ENCODE measurements at places on chromosomes 7 and 10.

DNA sequence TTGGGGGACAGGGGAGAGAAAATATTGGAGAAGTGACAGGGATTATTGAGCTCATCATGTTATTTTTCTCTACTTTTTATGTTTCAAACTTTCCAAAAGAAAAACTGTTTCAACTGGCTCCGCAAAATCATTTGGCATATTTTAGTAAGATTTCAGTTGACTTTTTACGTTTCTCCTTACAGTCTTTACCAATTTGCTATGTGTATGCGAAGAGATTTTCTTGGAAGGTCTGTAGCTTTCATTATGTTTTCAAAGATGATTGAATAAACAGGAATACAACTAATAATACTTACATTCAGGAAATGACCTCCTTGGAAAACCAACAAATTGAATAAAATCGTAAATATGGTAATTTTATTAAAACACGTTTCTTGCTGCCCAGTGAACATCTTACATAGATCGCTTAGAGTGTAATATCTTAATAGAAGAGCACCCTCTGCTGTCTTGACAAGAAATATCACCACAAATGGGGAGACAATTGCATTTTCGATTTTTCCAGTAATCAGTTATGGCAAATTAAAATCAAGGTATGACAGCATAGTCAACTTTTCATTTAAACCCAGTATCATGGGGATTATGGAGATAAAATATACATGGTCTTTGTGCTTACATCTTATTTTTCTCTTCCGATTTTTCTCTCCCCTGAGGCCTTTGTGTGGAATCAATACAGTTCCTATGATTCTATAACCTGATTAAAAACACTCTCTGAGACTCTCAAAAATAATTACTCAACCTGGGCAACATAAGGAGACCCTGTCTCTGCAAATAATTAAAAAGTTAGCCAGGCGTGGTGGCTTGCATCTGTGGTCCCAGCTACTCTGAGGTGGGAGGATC is 43.1 kb downstream of the MBL2 start:
- DNase-seq: no peak

- no peak for DNase-seq
Measured at GRCh38 chr10:47368431-47369180, 15.5 kb downstream of the ZNF488 start.

GRCh38 chr10:124008681-124009080 is 84.7 kb downstream of the CHST15 start:
- DNase-seq: no peak

GRCh38 chr10:73920089-73920488 is 9.2 kb downstream of the PLAU start:
- no peak for DNase-seq

DNA sequence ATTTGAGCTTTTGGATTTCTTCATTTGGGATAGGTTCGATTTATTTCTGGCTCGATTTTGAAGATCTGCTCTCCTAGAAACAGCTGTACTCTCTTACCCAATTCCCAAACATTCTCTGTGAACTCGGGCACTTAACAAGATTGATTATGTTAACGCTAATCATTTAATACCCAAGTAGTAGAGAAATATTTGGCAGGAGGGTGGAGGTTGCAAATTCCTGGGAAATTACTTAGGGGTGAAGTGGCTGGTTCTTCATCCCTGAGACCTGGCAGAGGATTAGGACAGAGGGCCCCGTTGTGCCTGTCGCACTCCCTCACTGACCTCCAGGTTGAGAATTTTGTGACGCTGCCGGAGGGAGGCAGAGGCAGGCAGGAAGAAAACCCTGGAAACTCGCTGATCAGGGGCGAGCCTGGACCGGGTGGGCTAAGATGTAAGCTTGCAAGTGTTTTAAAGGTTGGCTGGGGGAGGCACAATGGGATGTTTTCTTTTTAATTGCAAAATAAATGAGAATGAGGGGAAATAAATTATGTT is 182.6 kb downstream of the TCF7L2 start:
- no peak for DNase-seq

DNA sequence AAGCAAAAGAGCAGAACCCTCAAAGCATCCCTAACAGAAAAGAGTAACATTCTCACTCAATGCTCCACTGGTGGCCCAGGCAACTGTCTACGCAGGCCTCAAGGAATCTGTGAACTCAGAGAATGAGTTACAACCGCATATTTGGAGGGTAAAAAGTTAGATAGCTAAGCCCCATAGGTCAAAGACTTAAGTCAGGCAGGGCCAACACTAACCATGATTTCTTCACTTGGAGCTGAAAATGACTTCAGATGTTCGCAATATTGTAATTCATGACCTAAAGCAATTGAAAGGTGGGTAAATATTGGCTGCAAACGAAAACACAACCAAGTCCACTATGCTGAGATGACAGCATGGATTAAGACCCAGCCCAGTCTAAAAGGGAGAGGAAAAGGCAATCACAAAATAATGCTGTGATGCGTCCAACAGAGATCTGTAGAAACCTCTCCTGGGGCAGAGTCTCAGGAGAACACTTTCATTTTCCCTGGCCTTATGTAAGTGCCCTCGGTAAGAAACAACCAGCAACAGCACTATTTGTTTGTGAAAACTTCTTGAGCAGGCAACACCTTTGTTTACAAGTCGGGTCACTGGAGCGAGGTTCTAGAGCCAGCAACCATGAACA is 176.5 kb downstream of the TNS3 start:
- DNase-seq: no peak

DNA sequence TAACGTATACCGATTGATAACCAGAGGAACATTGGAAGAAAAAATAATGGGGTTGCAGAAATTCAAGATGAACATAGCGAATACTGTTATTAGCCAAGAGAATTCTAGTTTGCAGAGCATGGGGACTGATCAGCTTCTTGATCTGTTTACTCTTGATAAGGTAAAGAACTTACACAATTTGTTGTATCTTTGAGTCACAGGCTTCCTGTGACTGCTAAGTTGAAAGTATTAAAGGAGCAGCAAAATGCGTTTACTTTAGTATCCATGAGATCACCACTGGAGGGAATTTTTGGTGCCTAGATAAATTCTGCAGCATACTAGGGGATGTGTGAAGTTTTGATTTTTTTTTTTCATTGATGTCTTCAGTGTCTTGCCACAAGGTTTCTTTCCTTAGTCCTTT is 103.6 kb downstream of the BTAF1 start:
- no peak for DNase-seq

DNA sequence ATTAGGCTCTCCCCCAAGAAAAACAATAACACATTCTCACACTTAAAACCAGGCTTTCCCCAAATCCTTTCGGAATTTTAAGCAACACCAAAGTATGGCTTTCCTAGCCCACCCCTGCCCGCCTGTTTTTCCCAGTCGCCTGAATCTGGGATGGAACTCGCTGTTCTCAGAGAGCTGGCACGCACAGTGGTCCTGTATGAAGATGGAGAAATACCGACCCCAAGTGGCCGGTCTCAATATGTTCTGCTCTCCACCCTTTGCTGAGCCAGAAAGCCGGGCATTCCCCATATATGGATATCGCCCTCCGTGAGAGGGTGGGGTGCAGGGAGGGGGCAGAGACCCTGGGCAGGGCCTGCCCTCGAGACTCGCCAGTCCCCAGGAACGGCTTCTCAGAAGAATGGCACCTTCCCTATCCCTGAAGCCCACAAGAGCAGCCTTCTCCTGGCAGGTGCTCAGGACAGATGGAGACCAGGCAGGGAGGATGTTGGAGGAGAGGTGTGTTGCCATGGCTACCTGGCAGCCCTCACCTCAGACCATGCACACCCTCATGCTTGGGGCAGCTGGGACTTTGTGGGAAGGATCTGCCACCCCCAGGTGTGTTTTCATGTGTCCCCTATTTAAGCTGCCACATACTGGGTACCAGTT is 3.4 kb downstream of the TACR2 start:
- no peak for DNase-seq

DNA sequence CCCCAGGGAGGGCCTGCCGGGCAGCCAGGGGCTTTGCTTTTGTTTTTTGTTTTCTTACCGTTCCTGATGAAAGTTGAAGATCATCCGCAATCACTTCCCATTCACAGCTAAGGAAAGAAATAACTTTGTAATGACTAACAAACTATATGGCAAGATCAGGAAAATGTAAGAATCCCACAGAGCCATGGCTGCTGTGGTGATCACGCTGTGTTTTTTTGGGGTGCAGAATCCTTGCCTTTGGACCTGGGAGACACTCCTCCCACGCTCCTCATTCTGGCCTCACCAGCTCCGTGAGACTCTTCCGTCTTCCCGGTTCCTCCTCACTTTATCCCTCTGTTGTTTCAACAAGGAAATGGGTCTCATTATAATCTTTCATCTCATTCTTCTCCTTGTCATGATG is 443.0 kb upstream of the MGMT start:
- DNase-seq: no peak

DNA sequence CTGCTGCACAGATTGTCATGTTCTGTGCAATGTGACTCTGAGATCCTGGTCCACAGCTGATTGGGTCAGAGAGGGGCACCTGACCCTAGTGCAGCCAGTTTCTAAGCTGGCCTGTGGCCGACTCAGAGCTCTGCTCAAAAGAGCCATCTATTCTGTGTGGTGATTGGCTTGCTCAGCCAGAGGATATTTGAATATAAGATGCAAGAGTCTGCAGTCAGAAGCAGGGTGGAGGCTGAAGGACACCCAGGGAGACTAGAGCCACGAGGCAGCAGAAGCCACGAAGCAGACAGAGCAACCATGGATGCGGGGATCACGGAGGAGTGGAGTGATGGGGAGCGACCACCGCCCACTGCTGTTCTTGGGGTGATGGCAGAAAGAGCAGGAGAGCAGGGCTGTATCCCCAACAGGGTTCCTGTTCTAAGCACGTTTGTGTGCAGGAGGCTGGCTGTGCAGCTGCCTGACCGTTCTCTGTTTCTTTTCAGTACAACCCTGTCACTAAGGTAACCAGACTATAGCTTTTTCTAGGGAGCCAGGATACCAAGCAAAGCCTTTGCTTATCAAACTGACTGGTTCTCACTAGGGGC is 19.5 kb upstream of the RHEB start:
- no peak for DNase-seq

DNA sequence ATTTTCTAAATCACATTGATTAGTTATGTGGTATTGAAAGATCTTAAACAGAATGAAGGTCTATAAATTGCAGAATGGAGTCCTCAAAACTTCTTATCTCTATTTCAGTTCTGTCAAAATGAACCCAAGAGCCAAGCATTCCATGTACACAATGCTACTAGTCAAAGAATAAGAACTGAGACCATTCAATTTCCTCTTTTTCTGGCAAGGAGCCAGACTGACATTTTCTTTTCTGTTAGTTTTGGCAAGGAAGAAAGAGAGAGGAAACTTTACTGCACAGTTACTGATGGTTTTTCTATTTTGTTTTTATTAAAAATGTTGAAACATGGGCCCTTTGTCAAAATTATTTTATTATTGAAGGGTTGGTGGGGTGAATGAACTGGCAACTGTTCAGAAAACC is 181.8 kb upstream of the FERD3L start:
- DNase-seq: no peak

DNA sequence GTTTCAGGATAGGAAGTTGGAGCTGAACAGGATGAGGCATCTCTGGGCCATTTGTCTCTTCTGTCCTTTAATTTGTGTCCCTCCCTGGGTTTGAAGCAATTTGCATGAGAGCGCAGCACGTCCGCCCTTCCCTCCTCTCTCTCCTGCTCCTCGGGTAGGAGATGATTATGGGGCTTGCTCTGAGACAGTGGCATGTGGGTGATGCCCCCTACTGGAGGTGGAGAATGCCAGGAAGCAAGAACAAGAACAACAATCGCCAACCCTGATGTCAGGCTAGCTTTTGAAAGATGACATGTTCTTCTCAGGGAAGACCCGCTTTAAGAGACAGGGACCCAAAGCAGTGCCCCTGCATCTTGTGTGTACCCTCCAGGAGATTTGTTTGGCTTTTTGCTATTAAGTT is 63.9 kb upstream of the LOXL4 start:
- DNase-seq: no peak

- DNase-seq: no peak
Measured at GRCh38 chr7:131556909-131557651, 652 bp upstream of the PODXL start.

DNA sequence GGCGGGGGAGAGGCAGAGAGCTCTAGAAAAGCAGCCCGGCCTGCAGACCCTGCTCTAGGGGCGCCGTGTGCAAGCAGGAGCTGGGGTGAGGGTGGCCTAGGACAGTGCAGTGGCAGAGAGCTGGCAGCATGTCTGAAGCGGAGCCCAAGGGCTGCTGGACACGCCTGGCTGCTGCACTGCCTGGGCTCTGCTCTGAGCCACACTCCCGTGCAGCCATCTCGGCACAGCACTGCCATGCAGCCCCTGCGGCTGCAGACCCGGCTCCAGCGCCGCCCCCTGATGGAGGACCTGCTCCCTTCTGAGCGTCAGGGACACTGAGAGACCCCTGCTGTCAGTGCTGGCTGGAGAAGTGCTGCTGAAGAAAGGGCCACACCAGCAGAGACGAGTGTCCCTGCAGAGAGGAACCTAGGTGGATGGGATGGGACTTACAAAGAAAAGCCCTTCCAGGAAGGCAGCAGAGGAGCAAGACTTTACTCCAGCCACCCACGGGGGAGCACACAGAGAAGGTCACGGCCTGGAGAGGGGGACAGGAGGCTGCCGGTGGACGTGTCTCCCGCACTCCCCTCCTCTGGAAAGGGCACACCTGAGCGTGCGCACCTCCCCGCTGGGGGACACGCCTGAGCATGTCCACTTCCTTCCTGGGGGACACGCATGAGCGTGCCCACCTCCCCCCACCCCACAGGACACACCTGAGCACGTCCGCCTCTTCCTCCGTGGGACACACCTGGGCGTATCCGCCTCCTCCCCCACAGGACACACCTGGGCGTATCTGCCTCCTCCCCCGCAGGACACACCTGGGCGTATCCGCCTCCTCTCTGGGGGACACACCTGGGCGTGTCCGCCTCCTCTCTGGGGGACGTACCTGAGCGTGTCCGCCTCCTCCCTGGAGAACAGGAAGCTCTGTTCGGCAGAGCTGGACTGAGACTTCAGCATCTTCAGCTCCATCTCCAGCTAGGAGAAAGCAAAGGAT is 252.9 kb downstream of the MAD1L1 start:
- no peak for DNase-seq

- DNase-seq: no peak
Measured at GRCh38 chr10:62024026-62024701, 122.7 kb downstream of the ARID5B start.
